ENCODE measurements at places on chromosomes 1 and 21. TPM values are rescaled to one million over a fixed set of nuclear protein-coding genes. Genes with fewer than 3 reads are reported as not detected.
A peak's percentile ranks its signal among the peaks of the same experiment; 100 is the strongest.

PPP2R5A gene
- 38.4 TPM for total RNA-seq

CA6 gene
- total RNA-seq = not detected

SIKE1 gene
- total RNA-seq = 21.6 TPM

TNFAIP8L2 gene
- 15.2 TPM for total RNA-seq

DR1 gene
- total RNA-seq = 78.2 TPM

GRIK1 gene
- total RNA-seq = 1.5 TPM

LIPI gene
- total RNA-seq = not detected

MFSD2A gene
- total RNA-seq = 16.1 TPM

CFAP57 gene
- total RNA-seq = not detected

ICOSLG gene
- total RNA-seq = 7.0 TPM

TTC39A gene
- 19.3 TPM for total RNA-seq

BPNT1 gene
- total RNA-seq = 18.7 TPM

TRIM67 gene
- not detected for total RNA-seq

LRRC71 gene
- total RNA-seq = not detected

DNA sequence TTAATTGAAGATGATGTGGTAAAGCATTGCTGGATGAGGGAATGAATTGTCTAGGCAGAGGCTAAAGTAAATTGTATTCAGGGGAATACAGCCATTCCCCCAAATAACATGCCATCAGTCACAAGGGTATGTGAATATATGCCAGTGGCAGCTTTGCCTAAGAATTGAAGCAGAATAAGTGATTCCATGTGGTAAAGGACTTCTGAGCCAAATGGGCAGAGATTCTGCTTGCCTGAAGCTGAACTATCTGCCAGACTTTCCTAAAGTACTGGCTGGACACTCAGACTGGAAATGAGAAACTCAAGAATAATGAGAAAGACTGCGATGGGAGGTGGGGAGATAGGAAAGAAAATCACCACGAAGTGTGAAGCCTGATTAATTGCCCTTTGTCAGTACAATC lies 2.4 kb downstream of the LIX1L start:
- DNase-seq = no peak

DNA sequence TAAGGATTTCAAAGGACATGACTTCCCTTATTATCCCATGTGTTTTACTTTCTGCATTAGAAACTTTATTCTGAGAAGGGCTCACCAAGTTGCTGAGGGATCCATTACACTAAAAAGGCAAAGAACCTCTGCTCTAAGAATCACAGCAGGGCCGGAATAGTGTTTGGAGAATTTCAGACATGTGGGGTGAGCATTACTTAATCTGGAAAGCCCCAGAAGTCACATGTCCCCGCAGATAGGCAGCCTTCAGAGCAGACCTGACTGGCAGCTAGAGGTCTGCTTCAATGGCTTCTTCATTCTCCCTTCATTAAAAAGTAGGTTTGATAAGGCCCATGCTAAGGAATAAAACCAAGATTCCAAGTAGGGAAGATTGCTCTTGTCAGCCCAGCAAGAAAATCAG lies 52.6 kb upstream of the RBM15 start:
- DNase-seq = no peak

GRCh38 chr1:167138703-167139102 lies 44.8 kb downstream of the STYXL2 start:
- no peak for DNase-seq

GRCh38 chr1:88488237-88488636 lies 195.8 kb upstream of the PKN2 start:
- DNase-seq = no peak

DNA sequence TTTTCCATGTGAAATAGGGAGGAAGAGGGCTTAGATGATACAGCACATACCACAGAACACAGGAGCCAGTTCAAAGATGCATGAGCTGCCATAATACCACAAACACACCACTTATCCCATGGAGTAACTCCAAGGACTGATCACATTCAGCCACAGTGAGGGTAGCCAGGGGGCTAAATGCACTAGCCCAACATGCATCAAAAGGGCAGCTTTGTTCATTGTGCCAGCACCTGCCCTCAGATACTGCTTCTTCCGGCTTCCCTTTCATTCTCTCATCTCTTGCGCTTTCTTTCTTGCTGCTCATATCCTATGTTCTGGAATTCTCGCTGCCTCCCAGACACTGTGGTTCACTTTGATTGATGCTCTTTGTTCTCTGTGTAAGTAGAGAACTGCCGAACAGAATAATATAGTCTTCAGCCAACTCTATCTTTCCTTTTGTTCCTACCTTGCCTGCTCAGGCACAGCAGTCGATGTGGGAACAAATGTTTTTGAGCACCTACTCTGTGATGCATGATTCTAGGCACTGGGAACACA lies 50.0 kb upstream of the SYT6 start:
- DNase-seq = no peak

DNA sequence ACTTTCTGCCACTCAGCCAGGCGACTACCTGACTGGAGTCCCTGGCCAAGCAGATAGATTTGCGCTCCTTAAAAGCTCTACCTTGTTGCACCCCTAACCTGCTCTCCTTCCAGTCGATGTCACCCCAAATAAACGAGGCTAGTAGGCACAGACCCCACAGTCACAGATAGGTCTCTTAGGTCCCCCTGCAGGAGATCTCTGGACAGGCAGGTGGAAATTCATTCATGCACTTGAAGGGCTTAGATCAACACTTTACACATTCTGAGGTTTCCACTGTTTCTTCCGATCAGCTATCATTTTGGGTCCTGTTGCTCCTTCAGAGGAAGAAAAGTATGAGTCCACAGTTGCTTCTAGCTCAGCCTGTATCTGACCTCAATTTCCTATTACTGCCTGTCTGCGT lies 272.6 kb upstream of the FMN2 start:
- DNase-seq = no peak

- DNase-seq = peak; percentile 27
These were observed 6.0 kb downstream of the FOXO6 start for GRCh38 chr1:41367288-41367642.

DNA sequence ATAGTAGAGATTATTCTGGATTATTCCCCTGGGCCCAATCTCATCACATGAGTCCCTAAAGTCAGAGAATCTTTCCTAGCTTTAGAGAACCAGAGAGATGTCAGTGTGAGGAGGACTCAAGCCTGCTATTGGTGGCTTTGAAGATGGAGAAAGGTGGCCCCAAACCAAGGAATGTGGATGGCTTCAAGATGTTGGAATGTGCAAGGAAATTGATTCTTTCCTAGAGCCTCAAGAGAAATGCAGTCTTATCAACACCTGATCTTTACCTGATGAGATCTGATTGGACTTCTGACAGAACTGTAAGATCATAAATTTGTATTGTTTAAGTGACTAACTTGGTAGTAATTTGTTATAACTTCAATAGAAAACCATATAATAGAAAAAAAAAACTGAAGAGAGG lies 51.0 kb downstream of the NME7 start:
- DNase-seq = no peak

GRCh38 chr1:29424266-29424665 lies 187.9 kb downstream of the PTPRU start:
- DNase-seq = no peak

DNA sequence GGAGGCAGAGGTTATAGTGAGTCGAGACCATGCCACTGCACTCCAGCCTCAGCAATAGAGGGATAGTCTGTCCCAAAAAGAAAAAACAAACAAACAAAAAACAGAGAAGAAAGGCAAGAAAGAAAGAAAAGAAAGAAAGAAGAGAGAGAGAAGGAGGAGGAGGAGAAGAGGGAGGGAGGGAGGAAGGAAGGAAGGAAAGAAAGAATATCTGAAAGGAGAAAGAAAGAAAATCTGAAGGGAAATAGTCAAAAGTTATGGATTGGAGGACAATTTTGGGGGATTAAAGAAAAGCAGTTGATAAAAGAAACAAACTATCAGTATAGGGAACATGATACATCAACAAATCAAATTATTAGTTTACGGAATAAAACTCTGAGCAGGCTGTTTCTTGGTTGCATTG lies 67.4 kb upstream of the TBX15 start:
- DNase-seq = no peak

- DNase-seq = no peak
These were observed 738 bp upstream of the TRIM11 start for GRCh38 chr1:228407106-228408040.

- no peak for DNase-seq
These were observed 26.8 kb downstream of the TMPRSS2 start for GRCh38 chr21:41481191-41481590.

- DNase-seq = peak; percentile 77
These were observed 22.9 kb downstream of the TSHB start for GRCh38 chr1:115052454-115053083.

DNA sequence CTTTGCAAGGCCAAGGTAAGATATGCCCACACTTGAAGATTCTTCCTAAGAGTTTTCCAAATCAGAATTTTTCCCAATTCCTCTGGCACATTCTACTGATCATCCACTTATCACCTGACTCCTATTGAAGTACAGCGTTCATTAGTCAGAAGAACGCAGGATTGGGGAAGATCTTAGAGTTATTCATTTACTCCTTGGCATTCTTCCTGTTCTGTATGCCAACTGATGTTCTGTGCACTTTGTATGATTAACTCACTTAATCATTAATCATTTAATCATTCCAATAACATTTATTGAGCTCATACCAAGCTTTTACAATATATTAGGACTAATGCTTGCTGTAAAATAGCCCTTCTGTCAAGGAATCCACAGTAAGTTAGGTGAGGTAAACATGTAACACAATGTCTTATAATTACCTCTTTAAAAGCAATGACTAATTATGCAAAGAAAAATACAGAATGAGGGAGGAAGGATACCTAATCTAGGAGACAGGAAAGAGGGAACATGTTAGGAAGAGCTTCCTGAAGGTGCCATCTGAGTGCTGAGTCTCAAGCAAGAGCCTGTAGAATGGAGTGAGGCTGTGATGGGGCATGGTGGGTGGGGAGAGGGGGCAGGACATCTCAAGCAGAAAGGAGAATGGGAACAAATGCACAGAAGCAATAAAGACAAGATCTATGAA lies 71.1 kb upstream of the DPT start:
- DNase-seq = no peak

- DNase-seq = no peak
These were observed 178.6 kb downstream of the RRAGC start for GRCh38 chr1:38680801-38681510.

DNA sequence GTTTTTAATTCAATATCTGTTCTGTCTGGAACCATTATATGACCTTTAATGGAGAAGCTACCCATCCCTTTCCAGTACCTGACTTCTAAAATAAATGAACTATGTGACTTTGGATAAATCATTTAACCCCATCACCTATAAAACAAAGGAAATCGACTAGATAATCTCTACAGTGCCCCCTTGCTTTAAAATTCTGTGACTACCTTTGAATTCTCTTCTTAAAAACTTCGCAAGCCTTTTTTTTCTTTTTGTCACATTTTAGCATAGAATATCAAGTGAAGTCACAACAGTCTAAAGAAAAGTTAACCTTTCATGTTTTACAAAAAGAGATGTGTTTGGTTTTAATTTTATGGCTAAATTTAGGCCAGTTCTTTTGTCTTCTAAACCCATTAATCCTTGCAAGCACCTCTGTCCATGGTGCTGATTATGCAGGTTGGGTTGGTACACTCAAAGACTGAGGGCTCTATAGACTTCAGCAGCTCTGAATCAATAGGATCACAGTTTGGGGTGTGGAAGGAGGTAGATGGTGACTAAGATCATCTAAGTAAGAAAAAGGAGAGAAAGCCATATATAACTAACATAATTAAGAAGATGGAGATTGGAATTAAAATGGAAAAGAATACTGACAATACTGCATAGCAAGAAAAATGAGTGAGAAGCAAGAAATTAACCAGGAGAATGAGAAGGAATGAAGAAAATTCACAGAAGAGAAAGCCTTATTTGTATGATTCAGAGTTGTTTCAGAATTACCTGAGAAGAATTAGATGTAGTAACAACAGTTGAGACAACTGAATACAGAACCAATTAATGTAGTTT lies 59.2 kb downstream of the TBX15 start:
- peak; percentile 59 for DNase-seq

GRCh38 chr1:206609229-206609991 lies 2.9 kb downstream of the EIF2D start:
- no peak for DNase-seq

DNA sequence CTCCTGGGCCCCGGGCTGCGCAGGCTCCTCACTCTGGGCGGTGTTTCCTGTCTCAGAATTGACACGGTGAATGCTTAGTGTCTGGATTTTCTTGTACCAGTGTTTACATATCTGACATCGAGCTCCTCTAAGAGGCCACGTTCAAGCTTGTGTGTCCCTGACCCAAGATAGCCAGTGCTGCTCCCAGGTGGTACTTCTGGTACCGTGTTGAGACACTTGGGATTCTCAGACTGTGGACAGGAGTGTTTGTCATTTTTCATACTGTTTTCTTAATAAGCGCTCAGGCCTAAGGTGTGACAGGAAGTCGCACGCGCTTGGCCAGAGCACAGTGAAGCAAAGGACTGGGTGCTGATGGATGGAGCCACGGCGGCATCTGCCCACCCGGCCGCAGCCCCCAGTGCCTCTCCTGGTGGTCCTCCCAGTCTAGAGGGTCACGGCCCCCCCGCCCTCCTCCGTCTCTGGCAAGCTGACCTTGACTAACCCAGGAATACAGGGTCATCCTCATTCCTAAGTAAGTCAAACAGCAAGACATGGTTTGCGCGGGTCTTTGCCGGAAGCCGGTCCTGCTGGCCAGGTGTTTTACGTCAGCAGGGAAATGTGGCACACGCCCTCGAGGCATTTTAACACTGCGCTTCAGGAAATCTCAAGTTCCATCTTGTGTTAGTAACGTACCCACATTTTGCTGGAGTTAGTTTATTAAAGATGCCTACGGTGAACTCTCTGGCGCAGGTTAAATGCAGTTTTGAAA lies 8.0 kb downstream of the PEX10 start:
- DNase-seq = no peak

DNA sequence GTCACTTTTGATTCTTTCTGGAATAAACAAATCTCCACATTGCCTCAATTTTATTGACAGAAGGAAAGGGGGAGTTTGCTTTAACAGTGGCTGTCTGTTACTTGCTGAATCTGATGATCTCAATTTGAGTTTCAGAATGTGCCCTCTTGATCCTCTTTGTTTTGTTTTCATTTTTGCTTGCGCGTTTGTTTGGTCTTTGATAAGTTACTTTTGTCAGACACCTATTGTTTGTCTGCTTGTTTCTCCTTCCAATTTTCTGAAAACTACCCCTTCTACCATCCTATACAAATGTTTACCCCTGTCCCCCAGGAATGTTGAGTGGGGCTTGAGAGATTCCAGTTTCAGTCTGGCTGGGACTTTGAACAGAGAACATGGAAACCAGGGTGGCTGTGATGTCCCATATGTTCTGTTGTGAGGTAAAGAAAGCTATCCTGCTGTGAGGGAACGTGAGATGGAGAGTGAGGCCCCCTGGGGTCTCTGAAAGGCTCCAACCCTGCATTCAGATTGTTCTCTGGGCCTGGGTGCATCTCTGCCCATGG lies 11.8 kb upstream of the XCL2 start:
- DNase-seq = no peak

DNA sequence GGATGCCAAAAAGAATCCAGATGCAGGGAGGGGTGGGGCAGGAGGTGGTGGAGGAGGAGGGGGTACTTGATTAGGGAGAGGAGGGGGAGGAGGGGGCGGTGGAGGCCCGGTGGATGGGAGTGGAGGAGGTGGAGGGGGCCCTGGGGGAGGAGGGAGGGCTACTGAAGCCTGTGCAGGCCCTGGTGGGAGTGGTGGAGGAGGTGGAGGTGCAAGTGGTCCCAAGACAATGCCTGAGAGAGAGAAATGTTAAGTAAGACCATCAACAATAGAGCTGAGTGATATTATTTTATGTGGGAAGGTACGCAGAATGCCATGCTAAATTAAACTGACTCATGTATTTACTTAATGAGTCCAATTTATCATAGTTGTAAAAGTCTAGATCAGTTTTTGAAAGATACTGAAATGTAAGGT lies 86.8 kb upstream of the LBR start:
- DNase-seq = no peak

Measured in stomach (tissue), 19 donors.